ENCODE measurements at places on chromosomes 5 and 9. TPM values are rescaled to one million over a fixed set of nuclear protein-coding genes. Genes with fewer than 3 reads are reported as not detected.

CCNO gene
- 1.3 TPM for total RNA-seq

PPP2R2B gene
- 27.3 TPM for total RNA-seq

RGS7BP gene
- total RNA-seq, result 27.3 TPM

BTNL3 gene
- total RNA-seq, result not detected

TLX3 gene
- not detected for total RNA-seq

PITX1 gene
- not detected for total RNA-seq

INSL4 gene
- total RNA-seq, result not detected

RNF180 gene
- 44.5 TPM for total RNA-seq

FGF10 gene
- total RNA-seq, result 10.0 TPM

GTF2H2 gene
- total RNA-seq, result 25.7 TPM

SPATA31C1 gene
- not detected for total RNA-seq

Data from aorta (tissue), 5 donors.